Fibroblast of skin of scalp (primary cell): ENCODE measurements at places on chromosomes 12 and 14.

GRCh38 chr12:96255077-96255476, 60.9 kb downstream of the ELK3 start:
- DNase-seq, result no peak

DNA sequence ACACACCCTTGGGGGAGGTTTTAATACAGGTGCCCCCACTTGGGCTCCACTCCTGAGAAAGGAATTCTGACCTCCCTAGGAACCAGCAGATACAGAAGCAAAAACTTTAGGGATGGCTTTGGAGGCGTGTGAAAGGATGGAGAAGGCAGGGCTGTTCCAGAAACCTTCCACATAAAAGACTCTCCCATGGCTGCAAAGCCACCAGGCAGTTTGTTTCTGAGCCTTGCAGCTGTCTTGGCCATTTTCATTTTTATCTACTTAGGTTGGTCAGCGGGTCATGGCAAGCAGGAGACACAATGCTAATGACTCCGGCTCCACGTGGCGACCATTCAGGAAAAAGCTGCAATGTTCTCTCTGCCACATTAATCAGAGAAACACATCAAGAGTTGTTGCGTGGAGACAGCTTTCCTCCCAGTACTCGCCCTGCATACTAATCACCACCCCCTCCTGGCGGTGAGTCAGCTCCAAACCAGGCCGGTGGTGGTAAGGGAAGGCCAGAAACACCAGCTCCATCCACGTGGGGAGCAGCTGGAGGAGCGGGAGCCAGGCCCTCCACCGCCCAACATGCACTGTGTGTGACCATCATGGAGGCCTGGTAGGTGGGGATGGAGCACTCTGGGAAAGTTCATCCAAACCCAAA, 30.9 kb upstream of the IRF2BPL start:
- DNase-seq, result peak; percentile 85

DNA sequence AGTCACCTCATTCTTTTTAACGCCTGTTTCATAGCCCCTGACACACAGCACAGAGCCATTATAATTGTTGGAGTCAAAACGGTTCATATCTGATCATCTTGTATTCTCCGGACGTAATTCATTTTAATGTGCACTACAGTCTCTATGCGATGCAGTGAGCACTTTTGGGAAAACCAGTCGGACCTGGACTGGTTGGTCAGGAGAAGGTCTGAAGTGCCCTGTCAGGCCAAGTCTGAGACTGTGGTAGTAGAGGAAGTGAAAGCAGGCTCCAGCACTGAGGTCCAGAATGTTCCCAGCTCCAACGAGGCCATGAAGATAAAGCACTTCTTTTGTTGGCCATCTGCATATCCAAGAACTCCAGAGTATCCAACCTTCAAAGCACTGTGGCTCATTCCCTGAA, 117.1 kb upstream of the NCOR2 start:
- no peak for DNase-seq

GRCh38 chr12:10668526-10668925, 5.3 kb downstream of the STYK1 start:
- DNase-seq, result no peak

GRCh38 chr12:19833775-19834501, 394.6 kb downstream of the AEBP2 start:
- peak; percentile 84 for DNase-seq

DNA sequence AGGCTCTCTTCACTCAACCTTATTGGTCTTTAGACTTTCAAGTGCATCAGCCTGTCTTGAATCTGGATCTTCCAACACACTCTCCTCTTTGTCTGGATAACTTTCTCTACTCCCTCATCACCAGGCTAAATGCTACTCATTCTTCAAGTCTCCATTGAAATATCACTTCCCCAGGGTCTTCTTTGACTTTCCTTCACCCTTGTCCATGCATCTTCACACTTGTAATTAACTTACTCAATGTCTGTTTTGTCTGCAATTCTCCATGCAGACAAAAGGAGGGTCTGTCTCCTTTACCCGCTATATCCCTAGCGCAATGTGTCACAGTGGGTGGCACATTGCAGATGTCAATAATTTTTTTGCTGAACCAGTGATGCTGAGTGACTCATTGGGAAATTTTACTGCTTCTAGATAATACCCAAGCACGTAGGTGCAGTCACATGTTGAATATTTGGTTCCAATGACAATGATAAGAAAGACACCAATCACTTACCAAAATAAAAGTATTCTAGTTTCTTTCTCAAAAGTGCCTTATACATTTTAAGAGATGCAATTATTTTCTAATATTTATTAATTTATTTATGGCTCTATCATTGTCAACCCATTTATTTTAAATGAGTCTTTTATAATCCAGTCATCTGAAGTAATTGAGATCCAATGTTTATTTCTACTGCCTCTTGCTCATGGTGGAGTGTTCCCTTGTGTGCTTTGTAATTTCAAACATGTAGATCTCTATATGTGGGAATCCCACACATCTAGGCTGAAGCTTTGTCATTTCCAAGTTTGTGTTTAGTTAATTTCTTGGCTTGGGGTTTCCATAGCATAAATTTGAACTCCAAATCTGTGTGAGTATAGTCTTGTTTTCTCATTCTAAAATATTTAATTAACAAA, 21.7 kb upstream of the RFC5 start:
- DNase-seq, result no peak

DNA sequence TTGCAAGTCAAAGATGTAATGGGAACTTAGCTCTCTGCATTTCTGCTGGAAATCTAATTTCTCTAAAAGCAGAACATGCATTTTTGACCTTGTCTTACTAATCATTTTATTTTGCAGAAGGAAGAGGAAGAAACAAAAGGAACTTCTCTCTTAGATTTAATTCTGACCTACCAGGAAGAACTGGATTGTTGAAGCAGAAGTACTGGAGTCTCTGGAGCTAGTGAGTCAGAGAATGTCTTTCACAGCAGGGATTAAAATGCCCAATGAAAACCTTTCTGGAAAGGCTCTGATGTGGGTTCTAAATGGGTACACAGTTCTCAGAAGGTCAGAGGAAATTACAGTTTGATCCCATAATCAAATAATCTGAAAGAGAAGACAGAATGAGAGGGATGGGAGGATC, 70.8 kb upstream of the GNG2 start:
- DNase-seq, result no peak

DNA sequence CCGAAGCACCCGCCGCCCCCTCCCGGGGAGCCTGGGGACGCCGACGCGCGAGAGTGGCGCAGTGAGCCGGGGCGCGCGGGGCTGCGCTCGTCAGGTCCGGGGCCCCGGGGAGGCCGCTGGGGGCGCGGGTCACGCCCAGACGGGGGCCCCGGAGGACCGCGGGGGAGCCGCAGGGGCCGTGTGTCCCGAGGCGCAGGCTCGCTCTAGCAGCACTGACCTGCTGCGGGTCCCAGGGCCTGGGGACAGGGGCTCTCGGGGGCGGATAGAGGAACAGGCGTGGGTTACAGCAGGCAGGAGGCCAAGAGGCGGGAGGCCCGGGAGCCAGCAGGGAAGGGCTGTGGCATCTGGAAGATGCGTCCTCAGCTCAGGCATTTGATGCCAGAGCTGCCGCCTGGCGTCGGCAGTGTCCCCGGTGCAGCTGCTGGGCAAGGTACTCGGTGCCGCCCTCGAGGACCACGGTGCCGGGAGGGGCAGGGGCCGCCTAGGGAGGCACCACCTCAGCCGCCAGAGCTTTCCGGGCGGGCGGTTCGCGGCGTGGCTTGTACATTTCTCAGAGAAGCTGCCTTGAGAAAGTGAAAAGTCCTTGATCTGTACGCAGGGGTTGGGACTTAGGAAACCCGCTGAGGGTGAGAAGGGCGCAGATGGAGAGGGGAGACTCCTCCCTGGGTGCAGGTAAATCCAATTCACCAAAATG, 1.2 kb downstream of the WNT5B start:
- peak; percentile 55 for DNase-seq

DNA sequence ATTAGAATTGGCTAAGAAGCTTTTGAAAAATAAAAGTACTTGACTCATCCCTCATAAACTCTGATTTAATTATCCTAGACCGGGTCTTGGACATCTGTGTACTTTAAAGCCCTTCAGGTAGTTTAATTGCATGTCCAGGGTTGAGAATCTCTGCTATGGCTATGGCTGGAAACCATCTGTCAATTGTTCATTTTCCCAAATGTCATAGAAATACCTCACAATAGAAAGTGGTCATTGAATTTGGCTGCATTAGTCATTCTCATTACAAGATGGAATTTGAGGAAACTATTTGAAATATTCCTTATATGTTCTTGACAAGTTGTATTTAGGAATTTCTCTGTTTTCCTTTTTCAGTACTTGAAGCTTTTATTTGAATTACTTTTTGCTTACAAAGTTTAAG, 111.3 kb downstream of the TSHR start:
- no peak for DNase-seq

DNA sequence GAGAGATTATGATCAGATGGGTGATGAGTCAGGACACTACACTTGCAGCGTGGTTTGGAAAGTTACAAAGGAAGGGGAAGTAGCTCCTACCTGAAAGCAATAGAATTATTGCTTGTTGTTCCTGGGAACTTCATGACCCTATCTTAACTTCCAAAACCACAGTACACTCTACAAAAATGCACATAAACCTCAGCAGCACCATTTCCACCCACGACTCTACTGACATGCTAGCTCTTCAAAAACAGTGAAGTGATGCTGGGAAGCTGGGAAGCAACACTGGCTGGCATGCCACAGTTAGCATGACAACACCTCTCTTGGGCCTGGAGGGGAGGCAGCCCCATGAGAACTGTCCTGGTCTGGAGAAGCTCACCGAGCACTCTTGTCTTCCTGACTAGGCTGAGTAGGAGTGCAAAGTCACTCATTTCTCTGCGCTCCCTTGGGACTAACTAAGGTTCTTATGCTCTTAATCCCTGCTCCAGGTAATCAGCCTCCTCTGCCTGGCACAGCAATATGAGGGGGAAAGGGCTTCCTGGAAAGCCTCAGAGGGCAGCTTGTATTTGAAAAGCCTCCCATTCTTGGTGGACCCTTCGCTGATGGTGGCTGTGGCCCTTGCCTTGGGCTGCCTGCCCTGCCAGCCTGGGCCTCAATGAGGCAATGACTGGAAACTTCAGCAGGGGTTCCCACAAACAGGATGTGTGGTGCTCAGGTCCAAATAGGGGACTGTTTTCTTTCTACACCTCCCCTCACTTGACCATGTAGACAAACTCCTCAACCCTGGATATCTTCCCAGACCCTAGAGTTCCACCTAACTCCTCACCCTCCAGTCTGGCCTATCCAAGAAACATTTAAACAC, 1.2 kb downstream of the KRT3 start:
- DNase-seq, result peak; percentile 28

DNA sequence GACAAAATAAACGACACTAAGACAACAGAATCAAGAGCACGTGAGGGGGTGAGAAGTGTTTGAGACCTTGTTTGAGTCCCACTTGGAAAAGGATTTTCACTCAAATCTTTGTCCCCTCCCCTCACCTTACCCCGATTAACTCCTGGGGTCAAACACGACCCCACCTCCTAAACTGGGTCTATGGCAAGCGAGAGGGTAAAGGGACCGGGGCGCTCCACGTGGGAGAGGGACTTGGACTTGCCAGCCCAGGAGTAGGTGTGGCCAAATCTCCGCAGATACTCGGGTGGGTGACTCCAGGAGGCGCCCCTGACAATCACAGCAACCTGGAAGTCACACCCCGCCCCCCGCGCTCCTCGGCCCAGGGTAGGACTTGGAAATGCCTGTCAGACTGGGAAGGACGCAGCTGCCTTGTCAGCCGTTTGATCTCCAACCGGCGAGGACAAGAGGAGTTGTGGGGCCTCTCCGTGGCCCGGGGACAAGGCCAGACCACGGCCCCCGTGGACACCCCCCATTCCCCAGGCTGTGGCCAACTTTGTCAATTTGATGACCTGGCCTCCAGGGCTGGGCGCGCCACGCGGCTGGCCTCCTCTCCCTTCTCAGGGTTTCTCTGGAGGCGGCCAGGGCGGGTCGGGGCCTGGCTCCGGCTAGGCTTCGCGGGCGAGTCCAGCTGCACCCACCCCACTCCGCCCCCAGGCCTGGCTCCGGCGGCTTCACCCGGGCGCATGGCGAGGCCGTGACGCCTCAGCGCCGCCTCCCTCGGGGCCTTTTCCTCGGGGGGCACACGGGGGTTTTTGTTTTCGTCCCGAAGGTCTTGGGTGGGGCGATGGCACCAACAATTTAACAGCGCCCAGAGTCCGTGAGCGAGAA, 1.1 kb upstream of the BCL11B start:
- no peak for DNase-seq

DNA sequence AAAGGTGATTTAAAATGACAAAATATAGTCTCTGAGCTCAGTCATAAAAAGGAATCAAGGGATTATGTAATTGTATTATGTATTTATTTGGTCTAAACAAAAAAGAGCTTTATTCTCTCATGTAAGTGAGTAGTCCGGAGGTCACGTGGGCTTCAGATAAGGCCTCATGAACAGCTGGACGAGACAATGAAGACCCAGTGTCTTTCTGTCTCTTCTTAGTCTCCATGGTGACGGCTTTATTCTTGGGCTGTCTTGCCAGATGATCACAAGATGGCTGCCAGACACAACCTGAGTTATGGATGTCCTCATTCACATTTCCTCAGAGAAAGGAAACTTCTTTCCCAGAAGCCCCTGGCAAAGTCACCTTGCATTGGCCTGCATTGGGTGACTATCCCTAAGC, 98.6 kb downstream of the ARF6 start:
- DNase-seq, result no peak

DNA sequence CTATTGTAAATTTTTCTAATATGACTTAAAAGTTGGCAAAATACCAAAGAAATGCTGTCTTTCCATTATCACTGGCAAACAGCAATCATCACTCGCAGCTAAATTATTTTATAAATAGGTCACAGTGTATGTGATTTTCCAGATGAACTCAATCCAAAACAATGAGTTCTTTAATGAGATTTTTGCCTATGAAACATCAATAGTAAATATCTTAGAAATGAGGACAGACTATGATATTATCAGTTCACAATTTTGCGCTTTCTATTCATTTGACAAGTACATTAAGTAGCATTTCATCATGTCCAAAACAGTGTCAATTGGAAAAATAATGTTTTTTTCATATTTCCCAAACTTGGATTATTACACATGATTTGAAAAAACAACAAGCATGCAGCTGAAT, 65.7 kb downstream of the PIK3C2G start:
- DNase-seq, result no peak
